ENCODE measurements at places on chromosomes 13 and 19.

DNA sequence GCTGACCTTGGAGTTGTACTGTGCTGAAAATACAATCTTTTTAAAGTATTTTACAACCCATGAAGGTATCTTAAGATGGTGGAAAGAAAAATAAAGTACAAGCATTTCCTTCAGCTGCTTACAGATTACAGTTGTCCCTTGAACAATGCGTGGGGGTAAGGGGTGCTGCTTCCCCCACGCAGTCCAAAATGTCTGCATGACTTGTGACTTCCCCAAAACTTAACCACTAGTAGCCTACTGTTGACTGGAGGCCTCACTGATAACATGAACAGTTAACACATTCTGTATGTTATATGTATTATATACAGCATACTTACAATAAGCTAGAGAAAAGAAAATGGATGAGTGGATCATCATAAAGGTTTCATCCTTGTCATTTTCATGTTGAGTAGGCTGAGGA, 45.3 kb upstream of the ZNF599 start:
- DNase-seq, result no peak

- no peak for DNase-seq
Measured at GRCh38 chr13:30301827-30302226, 5.5 kb downstream of the KATNAL1 start.

DNA sequence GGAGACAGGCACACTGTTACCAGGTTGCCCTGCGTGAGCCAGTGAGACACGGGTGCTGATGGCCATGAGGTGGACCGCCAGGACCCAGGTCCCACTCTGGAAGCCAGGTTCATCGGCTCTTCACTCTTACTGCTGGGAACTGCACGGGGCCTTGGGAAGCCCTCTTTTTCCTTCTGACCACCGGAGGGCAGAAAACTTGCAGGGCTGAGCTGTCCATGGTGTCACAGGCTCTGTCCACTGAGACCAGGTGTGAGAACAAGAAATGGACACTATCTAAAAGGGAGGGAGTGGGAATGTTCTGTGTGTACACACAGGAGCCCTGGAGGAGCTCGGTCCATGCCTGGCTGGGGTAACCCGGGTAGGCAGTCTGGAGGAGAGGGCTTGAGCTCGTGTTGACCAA, 93.4 kb downstream of the UQCRFS1 start:
- no peak for DNase-seq

DNA sequence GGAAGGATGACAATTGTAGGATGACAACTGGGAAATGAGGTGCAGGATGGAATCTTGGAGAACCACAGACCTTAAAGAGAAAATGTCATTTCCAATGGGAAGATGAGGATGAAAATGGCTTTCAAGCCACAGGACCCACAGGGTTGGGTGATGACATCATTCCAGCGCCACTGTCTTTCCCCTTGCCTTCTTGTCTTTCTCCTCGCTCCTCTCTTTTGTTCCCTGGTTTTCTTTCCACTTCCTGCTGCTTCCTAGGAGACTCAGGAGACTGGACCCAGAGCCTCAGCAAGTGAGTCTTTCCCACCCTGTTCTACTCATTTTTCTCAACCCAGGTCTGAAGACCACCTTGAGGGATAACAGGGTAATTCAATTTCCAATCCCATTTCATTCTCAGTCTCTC, 548.8 kb downstream of the FGF9 start:
- no peak for DNase-seq

DNA sequence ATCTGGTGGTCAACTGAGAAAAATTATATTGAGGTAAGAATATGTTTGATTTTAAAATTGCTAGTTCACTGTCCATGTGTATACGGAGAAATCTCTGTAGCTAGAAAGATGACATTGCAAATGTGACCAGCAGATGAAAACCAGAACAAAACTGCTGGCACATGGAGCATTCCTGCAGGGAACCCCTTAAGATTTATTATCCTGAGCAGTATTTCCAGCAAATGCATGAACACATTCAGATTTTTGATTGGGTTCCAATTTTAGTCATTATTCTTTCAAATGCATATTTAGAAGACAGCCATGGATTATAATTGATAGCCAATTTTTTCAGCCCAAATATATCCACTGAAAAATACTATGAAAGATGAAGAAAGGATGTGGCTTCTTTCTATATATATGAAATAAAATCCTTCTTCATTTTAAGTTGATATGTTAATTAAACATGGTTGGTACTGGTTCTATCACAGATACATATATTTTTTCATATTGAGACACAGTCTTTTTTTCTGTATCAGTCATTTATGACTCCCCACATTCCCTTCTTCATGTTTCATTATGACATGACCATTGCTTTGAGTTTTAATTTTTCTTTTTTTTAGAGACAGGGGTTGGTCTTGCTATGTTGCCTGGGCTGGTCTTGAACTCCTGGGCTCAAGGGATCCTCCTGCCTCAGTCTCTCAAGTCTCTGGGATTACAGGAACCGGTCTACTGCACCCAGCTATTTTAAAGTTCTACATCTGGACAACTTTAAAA, 376.5 kb downstream of the KLF12 start:
- no peak for DNase-seq

- DNase-seq, result no peak
Measured at GRCh38 chr13:87810920-87811344, 139.8 kb downstream of the SLITRK5 start.

- DNase-seq, result no peak
Measured at GRCh38 chr13:45368005-45368404, 27.0 kb upstream of the TPT1 start.
